Nephron progenitor cell (in vitro differentiated cells): ENCODE measurements at places on chromosomes 3 and 15.

DNA sequence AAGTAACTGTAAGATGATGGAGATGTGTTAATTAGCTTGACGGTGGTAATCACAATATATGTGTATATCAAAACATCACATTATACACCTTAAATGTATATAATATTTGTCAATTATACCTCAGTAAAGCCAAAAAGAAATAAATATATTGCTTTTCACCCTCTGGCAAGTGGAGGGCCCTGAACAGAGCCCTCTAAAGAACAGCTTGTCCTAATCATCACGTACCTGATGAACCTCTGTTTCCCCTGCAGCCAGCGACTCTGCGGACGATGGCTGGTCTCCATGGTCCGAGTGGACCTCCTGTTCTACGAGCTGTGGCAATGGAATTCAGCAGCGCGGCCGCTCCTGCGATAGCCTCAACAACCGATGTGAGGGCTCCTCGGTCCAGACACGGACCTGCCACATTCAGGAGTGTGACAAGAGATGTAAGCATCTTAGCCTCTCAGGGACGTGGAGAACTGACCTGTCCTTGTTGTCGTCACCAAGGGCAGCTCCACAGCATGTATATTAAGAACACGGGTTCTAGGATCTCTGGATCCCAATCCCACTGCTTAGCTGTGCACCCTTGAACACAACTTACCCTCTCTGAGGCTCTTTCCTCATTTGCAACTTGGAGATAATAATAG lies 6.3 kb downstream of the THBS1 start:
- no peak for DNase-seq

DNA sequence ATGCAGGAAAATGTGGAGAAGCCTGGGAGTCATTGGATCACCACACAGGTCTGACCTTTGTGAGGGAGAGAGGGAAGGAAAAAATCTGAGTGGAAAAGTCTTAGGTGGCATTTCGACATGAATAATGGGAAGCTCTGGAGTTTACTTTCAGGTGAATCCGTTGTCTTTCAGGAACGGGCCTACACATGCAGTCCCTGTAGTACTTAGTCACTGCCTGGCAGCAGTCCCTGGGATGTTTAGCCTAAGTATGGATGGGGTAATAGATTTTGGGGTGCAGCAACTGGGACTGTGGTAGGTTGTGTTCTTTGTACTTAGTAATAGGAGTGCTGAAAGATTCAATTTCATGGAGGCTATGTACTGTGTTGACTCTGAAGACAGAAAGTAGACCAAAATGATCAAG lies 227.5 kb upstream of the EPHA3 start:
- no peak for DNase-seq

GRCh38 chr3:5155241-5155640 lies 32.3 kb upstream of the EDEM1 start:
- DNase-seq = no peak

GRCh38 chr3:113111011-113111707 lies 100.2 kb upstream of the BOC start:
- DNase-seq = no peak

GRCh38 chr15:56732135-56732885 lies 999 bp downstream of the ZNF280D start:
- no peak for DNase-seq

DNA sequence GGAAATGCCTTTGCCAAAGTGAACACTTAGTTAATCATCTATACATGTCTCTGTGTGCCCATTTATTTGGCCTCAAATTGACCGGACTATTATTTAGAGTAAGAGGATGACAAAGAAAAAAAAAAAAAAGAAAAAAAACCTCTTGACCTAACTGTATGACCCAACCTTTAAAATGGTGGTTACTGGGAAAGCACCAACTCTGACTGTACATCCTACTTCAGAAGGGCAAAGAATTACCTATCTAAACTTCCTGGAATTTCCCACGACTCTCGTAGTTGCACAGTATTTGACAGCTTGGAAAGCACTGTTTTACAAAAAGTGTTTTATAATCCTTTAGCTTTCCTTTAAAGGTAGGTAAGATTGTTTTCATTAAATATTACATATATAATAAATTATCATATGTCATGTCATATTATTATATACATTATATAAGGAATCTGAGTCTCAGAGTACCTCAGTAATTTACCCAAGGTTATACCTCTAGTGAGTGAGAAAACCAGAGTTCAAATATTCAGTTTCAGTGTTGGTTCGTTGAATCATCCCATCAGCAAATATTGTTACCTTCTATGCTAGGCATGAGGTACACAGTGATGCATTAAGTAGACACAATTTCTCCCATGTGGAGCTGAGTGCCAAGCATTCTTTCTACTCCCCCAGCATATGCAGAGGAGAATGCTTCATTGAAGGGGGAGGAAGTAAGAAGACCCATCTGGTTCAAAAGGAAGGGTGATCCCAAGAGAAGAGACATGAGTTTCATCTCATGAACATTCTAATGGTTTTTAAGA lies 5.0 kb downstream of the BCL2A1 start:
- no peak for DNase-seq
